ENCODE measurements at places on chromosomes 3 and 15.

- no peak for DNase-seq
These were observed 7.0 kb downstream of the GYG1 start for GRCh38 chr3:148998297-148998696.

DNA sequence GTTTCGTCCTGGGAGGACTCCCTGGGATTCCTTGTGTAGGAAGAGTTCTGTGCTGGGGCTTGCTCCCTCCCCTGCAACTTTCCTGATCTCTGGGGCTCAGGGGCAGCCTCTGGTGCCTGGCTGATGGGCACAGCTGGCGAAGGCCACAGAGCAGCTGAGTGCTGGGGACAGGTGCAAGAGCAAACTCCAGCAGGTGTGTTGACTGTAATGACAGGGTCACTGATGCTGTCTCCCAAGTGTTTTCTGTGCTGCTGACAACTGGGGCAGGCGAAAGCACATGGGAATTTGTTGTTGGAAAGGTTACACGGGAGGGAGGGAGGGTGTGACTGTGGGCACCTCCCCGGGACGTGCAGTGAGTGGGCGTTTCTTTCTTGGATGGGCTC, 21.6 kb downstream of the CPN2 start:
- DNase-seq = no peak

GRCh38 chr3:46859001-46859710, 4.1 kb downstream of the MYL3 start:
- DNase-seq = no peak

DNA sequence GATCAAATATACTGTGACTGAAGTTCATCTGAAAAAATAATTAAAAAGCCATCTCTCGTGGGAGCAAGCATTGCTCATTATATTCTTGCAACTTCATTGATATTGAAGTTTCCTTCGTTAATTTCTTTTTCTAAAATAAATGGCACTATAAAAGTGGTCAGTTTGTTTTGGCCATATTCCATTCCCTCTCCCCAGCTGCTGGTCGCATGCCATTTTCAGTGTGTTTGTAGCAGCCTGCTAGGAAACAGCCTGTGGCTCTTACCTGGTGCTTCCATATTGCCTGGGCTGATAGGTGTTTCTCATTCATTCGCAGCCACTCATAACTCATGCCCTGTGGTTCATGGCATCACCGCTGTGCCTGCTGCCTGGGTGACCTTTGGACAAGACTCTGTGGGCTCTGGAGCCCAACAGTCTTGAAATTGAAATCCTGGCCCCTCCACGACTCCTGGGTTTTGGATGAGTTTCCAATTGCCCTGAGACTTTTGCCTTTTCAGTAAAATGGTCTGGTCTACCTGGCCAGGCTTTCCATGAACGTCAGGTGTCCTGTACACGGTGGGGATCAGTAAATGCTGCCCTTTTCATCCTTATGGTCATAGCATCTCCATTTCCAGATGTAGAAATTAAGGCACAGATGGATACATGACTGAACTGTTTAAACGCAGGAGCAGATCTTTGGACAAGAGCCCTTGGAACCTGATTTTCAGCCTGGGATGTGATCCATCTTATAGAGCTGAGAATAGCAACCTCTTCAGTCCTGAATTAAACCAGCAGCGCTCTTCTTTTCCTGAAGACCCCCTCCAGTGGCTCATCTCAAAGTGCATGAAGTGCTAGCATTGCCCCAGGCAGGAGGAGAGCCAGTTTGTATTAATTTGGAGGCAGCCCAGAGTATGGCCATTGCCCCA, 69.4 kb downstream of the SLCO3A1 start:
- DNase-seq = no peak

DNA sequence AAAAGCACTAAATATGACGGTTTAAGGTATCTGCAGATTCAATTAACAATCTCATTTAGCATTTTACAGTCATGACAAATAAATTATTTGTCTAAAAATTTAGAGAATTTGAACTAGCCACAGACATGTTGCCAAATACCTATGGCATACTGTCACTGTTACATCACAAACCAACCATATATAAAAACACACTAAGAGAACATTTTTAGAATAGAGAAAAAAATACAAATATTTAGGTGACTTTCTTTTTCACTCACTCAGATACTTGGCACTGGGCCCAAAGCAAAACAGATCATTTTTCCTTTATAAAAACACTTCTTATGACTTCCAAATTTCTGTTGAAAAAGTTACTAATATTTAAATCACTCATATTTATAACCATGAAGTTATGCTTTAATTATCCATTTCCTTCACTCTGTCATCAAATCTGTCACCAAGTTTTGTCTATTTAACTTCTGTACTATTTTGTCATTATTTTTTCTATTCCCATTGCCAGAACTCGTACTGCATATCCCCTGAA, 644.7 kb downstream of the OTOL1 start:
- DNase-seq = no peak

- no peak for DNase-seq
These were observed 56.7 kb upstream of the TSPAN3 start for GRCh38 chr15:77127626-77128025.

DNA sequence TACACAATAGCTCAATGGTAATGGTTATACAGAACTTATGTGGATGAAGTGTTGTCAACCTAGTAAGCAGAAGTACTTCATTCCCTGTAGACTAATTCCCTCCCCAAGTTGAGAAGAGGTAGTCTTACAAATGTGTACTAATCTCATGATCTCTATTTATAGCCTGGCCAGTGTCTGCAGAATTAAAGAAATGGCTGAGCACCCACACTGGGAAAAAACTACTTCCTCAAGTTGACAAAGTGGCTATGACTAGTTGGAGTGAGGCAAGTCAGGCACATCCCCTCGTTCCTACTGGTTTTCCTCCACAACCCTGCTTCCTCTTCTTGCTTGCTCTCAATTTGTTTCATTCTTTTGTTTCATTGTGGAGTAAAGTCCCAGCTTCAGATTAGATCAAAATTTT, 566.7 kb upstream of the ZNF717 start:
- no peak for DNase-seq

DNA sequence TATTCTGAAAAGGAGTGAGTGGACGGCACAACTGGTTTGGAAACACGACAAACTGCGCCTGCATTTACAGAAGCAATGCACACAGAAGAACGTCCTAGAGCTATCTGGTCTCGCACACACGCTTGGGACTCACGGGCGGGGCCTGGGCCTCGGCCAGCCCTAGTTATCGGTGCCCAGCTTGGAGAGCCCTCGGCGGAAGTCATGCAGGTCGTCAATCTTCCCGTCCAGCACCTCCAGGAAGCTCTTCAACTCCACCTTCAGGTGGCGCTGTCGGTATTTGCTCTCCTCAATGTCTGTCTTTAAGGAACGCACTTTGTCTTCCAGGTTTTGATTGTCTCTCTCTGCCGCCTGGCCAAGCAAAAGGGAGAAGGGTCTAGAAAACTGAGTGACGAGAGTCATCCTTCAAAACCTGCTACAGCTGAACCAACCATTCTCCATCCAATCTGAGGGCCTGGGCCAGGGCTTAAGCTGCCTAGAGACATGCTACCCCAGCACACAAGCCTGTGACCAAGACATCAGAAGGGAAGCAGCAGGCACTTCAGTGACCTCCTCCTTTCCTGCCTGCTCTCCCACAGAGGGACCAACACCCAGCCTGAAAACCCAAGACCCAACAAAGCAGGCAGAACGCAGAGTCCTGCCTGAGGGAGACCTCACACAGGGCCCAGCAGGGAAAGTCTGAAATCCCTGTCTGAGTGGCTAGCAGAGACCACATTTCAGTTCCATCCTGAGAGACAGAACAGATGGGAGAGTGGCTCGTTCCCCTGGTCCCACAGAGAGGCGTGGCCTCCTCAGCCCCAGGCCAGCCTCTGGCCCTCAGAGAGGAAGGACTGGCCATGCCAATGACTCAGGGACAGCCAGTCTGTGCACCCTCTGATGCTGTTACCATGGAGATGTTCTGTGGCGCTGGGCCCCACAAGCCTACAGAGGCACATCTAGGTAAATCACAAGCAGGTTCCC, 40.4 kb downstream of the WHAMM start:
- DNase-seq = peak; percentile 85

DNA sequence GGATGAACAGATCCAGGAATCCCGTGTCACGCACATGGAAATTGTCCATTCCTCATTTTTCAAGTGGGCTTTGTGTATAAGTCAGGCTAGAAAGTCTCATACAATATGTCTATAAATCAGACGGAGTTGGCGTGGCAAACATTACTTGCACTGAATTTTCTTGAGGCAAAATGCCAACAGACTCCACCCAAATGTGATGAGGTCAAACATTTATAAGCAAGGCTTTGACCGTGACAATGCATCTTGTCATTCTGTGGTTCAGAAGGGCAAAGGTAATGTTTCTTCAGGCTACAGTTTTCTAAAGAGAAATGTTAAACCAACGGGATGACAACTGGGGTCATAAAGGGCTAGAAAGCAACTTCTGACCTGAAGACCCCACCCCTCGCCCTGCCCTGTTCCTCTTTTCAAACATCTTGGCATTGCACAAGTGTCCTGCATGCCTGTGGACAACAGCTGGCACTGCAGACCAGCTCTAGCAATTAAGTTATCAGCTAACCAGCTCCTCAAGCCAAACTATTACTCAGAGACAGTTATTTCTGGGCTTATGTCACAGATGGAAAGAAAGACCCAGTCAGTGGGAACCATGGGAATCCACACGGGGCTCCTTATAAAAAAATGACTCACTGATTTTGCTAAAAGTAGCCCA, 36.5 kb upstream of the SPTBN5 start:
- DNase-seq = no peak

DNA sequence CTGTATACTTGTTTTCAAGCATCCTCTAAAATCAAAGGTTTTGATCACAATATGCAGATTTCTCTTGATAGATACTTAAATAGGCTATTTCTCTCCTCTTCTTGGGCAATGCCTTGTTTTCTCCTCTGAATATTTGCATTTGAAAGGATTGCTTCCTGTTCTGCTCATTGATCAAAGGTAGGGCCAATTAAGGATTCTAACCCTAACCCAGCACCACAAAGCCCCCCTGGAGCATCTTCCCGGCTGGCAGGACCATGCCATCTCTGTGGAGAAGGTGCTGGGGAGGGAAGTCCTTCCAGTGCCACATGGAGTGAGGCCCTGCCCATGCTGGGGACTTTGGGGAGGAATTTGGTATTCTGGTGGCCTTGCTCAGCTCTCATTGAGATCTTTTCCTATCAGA, 11.3 kb upstream of the NIPA2 start:
- no peak for DNase-seq

- no peak for DNase-seq
These were observed 81.1 kb downstream of the NUP210 start for GRCh38 chr3:13338996-13339395.

GRCh38 chr15:28878209-28878608, 7.6 kb upstream of the APBA2 start:
- no peak for DNase-seq

GRCh38 chr3:153357436-153357835, 195.4 kb downstream of the RAP2B start:
- DNase-seq = no peak

DNA sequence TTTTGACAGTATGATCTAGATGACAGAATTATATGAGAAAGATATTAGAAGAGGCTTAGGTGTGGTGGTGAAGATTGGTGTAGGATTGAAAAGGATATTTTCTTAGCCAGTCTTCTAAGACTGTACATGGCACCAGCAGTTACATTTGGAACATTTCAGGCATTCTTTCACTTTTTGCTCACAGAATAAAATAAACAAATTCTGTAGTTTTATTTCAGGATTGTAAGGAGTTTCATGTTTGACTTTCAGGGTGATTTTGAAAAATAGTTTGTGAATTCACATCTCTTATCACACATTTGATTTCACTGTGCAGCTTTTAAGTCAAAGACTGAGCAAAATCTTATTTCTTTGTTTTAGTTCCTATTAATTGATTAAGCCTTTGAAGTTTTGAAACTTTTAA, 27.1 kb downstream of the DNAJC13 start:
- no peak for DNase-seq

GRCh38 chr15:73368301-73369136, at the start of gene HCN4:
Gene HCN4 (minus strand): TSS chr15:73368958. CDS start chr15:73368270, 688 bp downstream.
- DNase-seq = peak; percentile 49

DNA sequence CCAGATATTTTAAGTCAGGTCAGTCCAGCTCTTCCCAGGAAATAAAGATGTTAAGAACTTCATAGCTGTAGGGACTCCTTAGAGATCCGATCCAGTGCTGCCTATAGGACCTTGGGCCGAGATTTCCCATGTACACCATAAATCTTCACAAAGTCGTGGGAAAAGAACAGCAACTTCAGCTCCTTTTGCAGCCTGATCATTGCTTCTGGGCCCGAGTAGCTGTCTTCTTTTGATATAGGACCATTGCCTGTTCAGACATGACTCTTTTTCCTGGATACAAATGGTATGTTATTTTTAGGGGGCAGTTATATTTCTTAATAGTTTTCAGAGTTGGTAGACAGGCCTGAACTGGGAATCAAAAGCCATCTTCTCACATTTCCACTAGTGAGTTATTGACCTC, 20.5 kb downstream of the IL1RAP start:
- DNase-seq = no peak

DNA sequence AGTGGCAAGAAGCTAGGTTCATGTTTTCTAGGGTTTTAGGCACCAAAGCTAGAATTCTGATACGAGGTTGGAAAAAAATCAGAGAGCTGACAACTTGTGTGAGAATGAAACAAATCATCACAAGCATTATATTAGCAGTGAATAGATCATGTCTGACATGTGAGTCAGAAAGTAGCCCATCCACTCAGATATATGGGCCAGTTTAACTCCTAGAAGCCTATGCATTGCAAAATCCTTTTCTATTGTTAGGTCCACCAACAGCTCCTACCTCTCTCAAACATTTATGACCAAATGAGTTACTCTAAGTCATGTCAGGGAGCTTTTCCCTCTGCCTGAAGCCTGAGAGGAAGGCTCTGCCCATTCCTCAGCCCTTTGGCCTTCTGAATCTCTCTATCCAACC, 44.0 kb downstream of the KBTBD12 start:
- no peak for DNase-seq

- no peak for DNase-seq
These were observed 16.1 kb downstream of the SPTBN5 start for GRCh38 chr15:41877631-41878354.

DNA sequence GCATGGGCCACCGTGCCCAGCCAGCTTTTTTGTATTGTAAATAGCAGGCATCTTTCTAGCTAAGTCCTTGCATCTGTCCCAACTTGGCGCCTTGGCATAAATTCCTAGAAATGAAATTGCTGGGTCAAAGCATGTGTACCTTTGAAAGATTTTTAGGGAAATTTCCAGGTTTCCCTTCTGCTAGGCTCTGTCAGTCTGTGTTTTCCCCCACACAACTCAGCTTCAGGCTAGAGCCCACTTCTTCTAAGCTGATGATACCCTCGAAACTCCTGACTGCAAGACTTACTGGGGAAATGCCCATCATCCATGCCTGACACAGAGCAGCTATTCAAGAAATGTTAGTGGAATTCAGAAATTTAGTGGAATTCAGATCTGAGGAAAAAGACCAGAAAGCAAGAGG, 10.8 kb upstream of the RPL32 start:
- no peak for DNase-seq

All from left kidney (tissue), 8 donors.